ENCODE measurements at places on chromosomes 16 and 17.

DNA sequence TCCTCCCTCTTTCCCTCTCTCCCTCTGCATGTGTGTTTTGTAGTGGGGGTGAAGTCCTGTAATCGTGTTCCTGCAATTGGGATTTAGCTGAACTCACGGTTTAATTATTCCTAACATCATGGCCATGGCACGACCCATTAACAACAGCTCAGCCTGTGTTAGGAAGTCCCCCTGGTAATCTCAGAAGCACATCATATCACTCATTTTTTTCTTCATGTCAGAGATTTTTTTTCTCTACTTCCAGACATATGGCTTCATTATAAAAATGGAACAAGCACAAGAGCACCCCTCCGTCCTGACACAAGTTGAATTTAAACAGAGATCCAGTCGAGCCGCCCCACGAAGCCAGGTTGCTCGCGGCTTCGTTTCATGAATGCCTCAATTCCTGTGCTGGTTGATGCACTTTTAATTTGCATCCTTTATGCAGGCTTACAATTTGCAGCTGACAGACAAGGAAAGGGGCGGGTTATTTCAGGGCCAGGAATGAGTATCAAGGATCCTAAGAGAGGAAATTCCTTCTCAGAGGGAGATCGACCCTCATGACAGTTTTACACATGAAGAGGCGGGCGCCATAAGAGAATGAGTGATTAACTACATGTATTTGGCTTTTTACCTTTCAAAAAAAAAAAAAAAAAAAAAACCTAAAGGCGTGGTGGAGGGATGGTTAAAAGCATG lies 192.9 kb downstream of the MAF start:
- no peak for DNase-seq

DNA sequence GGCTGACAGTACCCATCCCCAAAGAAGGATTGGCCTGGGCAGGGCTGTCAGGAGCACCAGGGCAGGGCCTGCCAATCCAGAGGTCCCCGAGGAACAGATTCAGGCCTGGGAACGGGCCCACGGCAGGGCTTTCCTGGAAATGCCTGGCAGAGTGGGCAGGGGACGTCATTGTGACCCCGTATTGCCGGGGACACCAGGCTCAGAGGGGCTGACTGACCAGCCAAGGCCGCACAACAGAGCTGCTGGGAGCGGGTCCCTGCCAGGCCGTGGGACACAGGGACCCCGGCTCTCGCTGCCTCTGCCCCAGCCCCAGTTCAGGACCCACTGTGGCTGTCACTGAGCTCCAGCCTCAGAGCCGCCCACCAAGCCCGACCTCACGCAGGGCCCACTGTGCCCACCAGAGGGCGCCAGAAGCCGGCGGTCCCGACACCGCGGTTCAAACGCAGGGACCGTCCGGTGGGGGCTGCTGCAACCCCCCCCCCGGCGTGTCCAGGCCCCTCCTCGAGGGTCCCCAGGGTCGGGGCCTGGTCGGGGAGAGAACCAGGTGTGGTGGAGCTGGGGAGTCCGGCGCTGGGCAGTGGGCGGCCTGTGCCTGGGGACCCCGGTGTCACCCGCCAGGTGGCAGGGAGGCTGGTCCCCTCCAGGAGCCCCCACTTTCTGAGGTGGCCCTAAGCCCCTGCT lies 15.2 kb upstream of the SSTR5 start:
- DNase-seq = no peak

GRCh38 chr17:67043283-67043682 lies 1.1 kb upstream of the CACNG1 start:
- no peak for DNase-seq

DNA sequence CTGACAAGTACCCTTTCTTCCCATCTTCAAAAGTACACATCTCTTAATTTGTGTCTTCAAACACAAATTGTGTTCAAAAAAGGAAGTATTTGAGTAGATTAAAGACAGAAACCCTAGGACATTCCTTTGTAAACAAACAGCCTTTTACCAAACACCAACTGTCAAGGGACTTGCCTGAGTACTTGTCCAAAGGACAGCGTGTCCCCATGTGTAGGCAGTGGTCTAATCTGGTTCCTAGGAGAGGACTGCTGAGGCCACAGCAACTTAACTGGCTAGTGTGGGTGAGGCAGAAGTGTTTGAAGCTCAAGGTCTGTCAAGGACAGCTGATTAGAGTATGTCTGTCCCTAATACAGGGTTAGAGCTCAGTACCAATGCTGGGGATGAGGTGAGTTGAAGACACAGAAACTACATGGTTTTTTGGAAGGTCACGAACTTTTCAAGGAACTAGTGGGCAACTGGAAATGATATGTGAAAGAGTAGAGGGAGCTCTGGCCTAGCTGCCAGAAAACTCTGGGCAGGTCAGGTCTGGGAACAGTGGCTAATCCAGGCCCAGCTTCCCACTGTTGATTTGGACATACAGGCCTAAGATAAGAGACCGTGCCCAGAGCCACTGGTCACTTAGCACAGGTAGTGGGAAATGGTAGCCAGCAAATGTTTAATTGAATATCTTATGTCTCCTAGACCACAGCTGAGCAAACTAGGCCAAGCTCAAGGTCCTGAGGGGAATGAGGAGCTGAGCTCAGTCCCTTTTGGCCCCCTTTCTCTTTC lies 10.1 kb downstream of the HMOX2 start:
- no peak for DNase-seq

DNA sequence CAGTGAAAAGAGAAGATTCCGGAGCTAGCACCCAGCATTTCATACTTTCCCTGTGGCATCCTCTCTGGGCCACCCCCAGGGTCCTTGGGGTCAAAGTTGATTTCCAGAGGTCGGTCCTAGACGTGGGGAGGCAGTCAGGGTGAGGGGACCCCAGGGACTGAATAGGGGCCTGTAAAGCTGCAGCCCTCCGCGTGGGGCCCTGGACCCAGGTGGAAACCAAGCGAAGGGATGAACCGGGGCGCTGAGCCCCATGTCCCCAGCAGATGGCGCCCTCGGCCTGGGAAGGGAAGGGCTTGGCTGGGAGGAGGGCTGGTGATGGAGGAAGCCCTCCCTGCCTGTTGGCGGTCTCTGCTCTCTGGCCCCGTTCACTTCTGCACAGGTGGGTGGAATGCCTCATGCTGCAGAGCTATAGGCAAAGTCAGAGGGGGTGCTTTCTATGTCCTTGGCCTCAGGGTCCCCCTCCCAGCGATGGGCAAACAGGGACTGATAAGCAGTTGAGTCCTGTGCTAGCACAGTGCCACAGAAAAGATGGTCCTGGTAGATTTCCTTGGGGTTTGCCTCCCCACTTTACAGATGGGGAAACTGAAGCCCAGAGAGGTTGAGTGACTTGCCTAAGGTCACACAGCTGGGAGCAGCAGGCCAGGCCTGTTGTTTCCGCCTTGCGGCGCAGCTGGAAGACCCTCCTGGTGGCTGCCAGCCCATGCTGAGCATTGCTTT lies 163.4 kb upstream of the CIBAR2 start:
- DNase-seq = peak; percentile 15

DNA sequence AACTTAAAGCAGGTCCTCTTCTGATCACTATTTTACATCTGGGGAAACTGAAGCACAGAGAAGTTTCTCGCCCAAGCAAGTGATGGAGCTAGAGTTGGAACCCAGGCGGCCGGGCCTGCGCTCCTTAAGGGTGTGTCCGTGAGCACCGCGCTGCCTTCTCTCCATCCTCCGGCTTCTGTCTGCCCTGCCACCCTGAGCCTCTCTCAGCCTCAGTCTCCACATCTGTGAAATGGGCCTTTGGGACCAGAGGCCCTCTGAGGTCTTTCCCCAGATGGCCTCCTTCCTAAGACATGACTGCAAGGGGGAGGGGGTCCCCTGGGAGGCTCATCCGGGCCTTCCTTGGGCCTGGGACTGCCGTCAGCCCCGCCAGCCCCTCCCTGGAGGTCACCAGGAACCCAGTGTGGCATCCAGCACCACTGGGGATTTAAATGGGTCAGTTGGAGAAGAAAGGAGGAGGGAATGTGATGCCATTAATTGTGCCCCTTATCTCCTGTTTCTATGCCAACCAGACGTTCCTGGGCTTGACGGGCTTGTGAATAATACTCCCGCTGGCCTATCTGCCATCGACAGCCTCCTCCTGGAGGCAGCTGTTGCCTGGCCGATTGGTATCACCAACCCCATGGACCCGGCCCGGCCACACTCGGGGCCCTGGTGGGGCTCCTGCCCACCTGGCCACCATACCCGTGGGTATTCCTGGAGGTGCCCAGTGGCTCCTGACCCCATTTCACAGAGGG lies 5.1 kb downstream of the ZFPM1 start:
- no peak for DNase-seq

- no peak for DNase-seq
These were observed 3.3 kb upstream of the MBTPS1 start for GRCh38 chr16:84120023-84120422.
